ENCODE measurements at places on chromosomes 5 and 9.
A peak's percentile ranks its signal among the peaks of the same experiment; 100 is the strongest.

DNA sequence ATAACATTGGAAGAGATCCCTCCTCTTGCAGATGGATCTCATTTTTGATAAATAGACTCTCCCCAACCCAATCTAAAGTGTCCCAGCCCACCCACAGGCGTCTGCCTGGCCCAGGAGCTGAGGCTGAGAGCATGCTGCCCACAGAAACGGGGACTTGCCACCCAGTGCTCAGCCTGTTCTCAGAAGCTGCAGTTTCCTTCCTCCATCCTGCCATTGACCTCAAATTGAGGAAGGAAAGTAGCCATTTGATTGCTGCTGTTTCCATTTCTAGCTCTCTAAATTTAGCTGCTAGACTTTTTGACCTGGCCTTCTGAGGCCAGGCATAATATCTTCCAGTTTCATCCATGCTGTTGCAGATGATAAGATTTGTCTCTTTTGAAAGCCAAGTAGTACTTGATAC lies 31.1 kb upstream of the FRMD3 start:
- no peak for DNase-seq

- DNase-seq: no peak
These were observed 780 bp upstream of the CCNJL start for GRCh38 chr5:160312960-160313727.

- DNase-seq: peak; percentile 55
These were observed 304.7 kb upstream of the MSX2 start for GRCh38 chr5:174419540-174420132.

DNA sequence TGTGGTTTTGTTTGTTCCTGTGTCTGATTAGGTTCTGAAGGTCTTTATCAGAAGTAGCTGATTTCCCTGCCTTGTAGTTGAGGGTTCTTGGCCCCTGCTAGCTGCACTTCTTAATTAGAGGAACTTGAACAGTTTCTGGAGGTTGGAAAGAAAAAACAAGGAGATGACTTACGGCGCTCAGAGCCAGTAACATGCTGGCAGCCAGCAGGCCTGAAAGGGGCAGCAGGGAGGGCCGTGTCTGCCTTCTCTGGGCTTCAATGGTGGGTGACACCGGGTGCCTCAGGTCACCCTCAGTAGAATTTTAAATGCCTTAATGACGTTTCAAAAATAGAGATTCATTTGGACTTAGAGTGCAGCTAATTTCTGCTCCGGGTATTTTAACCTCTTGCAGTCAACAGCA lies 15.8 kb downstream of the UBE2QL1 start:
- DNase-seq: no peak

- DNase-seq: no peak
These were observed 94.3 kb upstream of the MAMDC2 start for GRCh38 chr9:69949396-69949795.

DNA sequence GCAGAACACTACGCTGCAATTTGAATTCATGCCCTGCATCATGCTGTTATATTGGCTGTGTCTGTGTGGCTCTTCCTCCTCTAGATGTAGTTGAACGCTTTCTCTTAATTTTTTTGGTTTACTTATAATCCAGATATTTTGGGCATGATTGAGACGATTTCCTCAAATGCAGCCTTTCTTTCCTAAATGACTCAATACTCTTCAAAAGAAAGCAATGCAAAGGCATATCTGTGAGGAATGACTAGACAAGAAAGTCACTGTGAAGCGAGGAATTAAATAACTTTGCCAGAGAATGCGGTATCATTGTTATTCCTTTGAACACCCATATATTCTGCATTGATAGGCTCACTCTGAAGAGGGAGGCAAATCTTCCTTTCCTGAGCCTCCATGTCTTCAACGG lies 152.8 kb downstream of the YIPF5 start:
- DNase-seq: no peak

DNA sequence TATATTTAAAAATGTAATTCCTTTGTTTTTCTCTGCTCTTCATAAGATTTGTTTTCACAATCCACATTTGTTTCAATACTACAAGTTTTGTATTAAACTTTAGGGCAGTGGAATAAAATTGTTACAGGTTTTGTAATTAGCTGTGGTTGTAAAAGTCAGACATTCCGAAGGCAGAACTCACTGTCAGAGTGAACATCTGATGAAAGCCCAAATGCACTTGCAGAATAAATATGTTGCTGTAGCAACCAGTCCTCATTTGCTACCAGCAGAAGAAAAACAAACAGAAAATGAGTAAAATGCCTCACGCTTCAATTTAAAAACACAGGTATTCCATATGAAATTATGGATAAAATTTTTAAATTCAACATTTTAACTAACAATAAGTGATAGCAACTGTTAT lies 740.1 kb upstream of the FAM174A start:
- no peak for DNase-seq

DNA sequence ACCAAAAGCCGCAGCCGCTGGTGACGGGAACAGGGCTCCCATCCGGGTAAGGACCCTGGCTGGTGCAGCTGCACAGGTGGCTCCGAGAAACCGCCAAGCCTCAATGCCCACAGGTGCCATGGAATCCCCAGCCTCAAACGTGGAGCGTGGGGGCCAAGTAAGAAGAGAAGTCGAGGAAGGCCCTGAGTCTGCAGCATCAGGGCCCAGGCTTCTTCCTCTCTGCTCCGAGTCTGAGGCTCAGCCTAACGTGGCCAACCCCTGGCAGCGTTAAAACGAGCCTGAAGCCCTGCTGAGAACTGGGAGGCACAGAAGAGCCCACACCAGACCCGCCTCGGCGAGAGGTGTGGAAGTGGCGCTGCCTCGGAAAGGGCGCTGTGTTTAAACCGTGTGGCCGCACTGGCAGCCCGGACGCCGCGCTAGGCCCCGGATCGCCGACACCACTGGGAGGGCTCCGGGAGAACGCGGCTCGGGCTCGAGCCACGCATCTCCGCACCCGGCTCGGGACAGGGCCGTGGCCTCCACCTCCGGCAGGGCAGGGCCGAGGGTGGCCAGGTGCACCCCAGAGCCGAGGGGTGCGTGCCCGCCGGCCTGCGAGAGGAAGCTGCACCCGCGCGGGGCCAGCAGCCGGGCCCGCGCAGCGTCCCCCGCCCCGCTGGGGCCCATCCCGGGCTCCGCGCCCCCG lies 730 bp downstream of the ZMYND19 start:
- no peak for DNase-seq

- no peak for DNase-seq
These were observed 677.7 kb upstream of the KLF4 start for GRCh38 chr9:108167136-108167900.

- no peak for DNase-seq
These were observed 3.7 kb downstream of the GALNT12 start for GRCh38 chr9:98811051-98811650.

GRCh38 chr5:67998709-67999261 lies 216.8 kb upstream of the PIK3R1 start:
- DNase-seq: no peak

DNA sequence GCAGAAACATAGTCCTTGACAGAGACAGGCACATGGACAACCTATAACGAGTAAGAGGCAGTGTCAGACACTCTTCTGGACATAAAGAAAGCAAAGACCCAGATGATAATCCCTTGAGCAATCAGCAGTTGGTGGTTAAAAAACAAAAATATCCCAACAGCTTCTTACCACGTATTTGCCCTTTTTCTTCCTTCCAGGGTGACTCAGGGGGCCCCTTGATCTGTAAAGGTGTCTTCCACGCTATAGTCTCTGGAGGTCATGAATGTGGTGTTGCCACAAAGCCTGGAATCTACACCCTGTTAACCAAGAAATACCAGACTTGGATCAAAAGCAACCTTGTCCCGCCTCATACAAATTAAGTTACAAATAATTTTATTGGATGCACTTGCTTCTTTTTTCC lies 9.5 kb downstream of the GZMK start:
- no peak for DNase-seq

- DNase-seq: no peak
These were observed 366.9 kb downstream of the DEPDC1B start for GRCh38 chr5:60333005-60333571.

DNA sequence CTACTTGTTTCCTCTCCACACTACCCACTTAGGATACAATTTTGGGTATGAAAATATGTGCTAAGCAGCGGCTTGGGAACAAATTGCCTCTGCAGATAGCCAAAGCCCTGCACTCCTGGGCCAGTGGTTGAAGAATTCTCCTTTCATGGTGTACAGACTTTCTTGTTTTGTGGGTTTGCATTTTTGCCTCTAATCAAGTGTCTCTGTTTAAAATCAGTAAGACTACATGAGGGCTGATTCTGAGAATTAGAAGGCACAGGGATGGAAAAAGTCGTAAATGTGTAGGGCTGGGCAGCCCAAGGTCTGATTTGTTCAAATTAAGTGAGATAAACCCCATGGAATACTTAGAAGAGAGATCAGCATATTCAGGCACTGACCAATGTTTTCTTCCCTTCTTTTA lies 103.7 kb upstream of the CD180 start:
- no peak for DNase-seq
